ENCODE measurements at places on chromosomes 3 and 15.

GRCh38 chr3:156579427-156579851, 24.5 kb upstream of the SSR3 start:
- no peak for DNase-seq

GRCh38 chr3:4720316-4721075, 227.3 kb downstream of the ITPR1 start:
- DNase-seq, result no peak

DNA sequence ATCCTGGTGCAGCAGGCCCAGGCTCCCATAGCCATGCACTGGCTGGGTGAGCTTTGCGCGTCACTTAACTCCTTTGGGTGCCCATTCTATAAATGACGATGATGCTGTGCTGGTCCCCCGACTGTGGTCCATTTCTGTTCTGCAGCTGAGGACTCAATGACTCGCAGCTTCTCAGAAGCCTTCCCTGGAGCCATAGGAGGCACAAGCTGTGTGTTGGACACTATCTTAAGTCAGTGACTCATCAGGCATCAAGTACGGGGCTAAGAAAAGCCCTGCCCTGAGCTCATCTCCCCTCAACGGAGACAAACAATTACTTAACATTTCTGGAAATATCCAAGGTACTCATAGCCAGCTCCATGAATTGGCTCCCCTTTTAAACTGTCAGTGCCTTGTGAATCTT, 13.8 kb upstream of the MUSTN1 start:
- DNase-seq, result no peak

DNA sequence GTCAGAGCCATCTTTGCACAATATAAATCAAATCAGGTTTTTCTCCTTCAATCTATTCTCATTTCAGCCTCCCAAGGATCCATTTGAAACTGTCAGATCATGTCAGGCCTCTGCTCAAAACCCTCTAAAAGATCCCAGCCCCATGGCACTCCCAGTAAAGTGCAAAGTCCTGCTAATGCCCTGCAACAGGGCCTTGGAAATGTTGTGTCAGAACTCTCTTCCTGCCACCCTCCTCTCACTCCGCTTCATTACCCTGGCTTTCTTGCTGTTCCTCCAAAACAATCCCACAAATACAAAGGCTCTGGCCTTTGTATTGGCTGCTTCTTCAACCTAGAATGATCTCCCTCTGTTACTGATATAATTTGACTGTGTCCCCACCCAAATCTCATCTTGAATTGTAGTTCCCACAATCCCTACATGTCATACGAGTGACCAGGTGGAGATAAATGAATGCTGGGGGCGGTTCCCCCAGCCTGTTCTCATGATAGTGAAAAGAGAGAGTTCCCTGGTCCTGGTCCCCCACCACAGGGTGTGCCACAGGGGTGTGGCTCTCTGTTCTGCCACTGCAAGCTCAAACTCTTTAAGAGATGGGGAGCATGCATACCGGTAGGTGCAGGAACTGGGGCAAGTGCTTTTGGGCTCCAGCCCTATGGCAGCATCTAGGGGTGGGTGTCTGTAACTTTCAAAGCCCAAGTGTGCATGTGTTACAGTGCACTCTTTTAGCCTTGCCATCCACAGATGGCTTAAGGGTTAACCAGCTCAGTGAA, 22.9 kb upstream of the TRA2B start:
- DNase-seq, result no peak

DNA sequence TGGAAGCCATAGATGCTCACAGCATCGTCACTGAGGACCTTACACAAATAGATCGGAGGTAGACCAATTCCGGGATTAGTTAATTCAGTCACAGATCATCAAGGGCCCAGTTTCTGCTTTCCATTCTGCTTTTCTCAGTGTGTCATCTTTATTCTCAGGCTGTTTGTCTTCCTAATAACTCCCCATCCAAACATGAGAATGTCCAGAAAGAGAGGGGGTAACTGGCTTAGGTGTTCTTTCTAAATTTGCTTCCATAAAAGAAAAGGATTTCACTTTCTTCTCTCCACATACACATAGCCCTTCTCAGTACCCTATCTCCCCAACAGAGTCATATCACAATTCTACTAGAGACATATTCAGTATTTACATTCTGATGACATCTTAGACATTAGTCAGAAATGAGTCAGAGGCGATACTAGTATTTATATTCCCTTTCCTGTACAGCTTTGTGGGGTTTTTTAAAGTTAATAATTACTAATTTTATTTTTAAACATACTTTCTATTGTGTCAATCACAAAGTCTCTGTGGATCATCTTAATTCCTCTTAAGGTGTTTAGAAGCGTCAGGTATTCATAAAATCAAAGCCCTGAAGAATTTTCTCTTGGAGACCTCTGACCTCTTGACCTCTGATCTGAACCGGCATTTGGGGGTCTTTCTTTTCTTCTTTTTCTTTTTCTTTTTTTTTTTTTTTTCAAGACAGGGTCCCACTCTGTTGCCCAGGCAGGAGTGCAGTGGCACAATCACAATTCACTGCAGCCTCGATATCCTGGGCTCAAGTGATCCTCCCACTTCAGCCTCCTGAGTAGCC, 24.3 kb upstream of the IL12A start:
- DNase-seq, result no peak

GRCh38 chr3:158748237-158748828, 16.1 kb upstream of the RARRES1 start:
- no peak for DNase-seq

GRCh38 chr3:31729082-31729481, 196.4 kb downstream of the STT3B start:
- DNase-seq, result no peak

- no peak for DNase-seq
Observed at GRCh38 chr15:63353261-63353660, 28.4 kb downstream of the CA12 start.

DNA sequence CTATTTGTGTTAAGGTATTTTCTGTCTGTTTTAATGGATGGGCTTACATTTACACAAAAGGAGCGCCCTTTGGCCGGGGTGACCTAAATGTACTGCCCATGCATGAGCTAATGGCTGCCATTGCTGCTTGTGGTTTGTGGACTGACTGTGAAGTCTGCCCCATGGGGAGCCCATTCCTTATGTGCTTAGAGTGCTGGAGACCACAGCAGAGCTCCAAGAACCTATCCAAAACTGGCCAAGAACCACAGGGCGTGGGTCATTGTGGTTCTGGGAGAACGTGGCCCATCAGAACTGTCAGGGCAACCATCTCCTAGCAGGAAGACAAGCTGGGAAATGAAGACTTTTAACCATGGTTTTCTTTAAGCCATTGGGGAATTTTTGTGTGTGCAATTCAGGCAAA, 105.3 kb downstream of the CHDH start:
- DNase-seq, result no peak

DNA sequence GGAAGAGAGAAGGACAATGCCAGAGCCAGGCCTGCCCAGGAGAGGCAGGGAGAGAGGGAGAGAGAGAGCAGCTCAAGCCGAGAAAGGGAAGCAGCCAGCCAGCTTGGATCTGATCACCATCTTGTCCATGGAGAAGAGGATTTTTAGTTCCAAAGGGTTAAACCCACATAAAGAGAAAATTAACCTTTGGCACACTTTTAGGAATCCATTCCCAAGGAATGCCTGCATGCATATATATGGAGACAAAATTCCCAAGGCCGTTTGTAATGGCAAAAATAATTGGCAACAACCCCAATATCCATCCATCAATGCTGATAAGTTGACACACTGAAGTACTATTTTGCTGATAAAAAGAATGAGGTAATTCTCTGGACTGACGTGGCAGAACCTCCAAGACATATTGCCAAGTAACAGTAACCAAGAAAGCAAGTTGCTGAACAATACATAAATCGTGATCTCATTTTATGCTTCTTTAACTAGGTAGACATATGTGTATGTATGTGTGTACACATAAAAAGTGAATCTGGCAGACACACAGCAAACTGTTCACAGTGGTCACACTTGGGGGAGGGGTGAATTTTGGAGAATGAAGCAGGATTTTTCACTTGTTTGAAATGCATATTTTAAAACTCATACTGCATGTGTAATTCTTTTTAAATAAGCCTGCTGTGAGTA, 7.5 kb upstream of the STRA6 start:
- DNase-seq, result no peak
